ENCODE measurements at places on chromosomes 2 and 18.

DNA sequence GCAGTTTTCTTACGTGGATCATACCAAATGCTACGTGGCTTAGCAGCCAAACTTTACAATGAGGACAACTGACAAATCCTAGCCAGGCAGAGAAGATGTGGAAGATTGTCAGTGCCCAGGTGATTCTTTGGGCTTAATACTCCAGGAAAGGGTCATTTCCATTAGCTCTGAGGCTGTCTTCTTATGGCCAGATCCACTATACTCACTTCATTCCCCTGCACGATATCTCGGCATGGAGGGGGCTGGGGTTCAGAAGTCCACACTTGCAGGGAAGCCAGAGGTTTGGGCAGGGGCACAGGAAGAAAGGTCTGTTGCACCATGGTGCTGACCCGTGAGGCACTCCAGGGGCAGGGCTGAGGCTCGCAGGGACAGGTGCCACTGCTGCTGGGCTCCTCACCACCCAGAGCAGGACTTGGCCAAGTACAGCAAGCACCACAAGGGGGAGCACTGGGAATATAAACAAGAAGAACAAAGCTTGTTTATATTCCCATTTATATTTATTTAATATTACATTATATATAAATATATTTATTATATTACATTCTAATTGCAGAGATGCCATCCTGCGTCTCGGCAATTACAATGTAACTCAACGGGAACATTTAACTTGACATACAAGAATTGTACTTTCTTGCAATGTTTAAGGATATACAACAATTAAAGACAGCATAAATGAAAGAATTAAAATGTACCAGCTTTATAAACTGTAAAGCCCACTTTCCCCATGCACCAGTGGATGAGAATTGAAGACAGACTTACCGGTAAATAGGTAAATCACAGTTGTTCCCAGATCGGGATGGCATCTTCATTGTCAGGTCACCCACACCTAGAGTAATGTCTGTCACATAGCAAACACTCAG lies 27.2 kb downstream of the CLUL1 start:
- peak; percentile 66 for DNase-seq

DNA sequence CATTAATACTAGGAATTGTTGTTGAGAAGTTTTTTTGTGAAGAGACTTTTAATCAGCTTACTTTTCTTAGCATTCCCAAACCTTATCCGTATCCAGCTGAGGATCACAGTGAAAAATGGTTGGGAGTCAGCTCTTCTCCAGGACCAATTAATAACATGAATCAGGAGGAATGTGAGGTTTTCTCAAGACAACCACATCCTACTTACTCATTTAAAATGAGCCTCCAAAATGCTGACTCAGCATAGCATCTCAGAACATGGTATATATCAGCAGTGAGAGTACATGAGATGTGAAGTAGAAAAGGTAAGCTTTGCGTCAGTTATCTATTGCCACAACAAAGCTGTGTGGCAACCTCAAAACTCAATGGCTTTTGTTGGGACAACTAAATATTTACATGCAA lies 140.3 kb downstream of the NRP2 start:
- DNase-seq, result no peak

DNA sequence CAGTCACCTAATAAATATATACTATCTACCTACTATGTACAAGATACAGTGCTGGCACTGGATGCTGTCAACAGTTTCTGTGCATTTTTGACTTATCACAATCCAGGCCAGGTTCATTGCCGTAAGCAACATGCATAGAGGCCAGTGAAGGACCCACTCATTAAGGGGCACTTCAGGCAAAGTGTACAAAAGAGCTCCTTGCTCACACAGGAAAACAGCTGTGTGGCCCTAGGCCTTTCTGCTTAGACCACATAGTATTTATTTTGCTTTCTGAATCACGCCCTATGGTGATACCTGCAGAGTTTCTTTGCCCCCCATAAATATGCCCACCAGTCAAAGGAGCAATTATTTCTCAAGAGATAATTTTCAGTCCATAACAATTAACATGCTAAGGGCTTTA lies 39.6 kb upstream of the STAT4 start:
- DNase-seq, result no peak

- DNase-seq, result peak; percentile 63
These were observed 4.1 kb downstream of the CYTIP start for GRCh38 chr2:157439824-157440186.

DNA sequence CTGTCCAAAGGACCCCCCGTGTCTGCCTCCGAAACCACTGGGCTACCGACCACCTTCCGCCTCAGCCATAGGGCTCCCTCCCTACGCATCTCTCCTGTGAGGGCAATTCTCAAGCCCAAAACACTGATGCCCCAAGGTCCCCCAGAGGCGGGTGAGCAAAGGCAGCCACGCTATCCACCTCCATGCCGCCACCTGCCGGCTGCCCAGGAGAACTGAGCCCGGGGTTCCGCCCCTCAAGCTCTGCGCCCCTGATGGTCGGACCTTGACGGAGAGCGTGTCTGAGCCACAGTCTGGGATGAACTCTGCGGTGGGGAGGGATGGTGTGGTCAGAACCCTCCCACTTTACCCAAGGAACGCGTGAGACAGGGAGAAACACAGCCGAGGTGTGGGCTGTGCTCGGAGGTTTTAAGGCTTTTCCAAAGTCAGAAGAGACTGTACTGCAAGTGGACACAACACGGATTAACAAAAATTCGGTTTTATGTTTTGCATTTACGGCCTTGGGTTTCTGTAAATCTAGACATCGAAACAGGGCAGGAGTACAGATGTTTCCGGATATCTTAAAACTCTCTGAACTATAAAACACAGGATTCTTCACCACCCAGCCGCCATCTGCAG lies 114.1 kb downstream of the ZNF516 start:
- DNase-seq, result peak; percentile 8

GRCh38 chr2:120670371-120670770 lies 65.3 kb upstream of the GLI2 start:
- DNase-seq, result no peak

DNA sequence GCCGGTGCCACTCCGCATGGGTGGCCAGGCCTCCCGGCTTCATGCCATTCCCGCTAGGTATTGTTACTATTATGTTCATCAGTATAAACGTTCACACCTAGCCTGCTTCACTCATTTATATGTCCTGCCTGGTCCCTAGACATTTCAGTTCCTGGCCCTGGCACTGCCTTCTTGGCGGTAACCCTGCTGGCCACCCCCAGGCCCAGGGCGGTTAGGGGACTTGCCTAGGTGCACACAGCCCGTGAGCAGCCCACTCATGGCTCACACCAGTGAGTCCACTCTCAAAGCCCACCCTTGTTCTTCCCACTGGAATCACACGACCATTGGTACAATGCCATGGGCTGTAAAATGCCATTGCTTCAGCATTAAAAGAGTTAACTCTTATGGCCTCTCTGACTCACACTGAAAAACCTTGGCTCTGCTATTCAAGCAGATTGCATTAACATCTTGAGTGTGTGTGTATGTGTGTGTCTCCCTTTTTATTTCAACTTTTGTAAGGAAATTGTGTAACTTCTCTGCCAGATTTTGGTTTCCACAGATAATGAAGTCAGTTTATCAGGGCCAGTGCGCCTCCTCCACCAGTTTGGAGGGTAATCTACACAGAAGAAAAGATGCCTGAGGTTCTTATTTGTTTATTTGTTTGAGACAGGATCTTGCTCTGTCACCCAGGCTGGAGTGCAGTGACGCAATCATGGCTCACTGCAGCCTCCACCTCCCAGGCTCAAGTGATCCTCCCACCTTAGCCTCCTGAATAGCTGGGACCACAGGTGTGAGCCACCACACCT lies 74.2 kb downstream of the RAB31 start:
- DNase-seq, result no peak

GRCh38 chr18:53534695-53535094 lies 689.8 kb downstream of the MBD2 start:
- DNase-seq, result no peak

GRCh38 chr2:905091-905832 lies 45.4 kb upstream of the SNTG2 start:
- no peak for DNase-seq

- DNase-seq, result no peak
These were observed 89.8 kb downstream of the PRPF40A start for GRCh38 chr2:152627351-152627957.

DNA sequence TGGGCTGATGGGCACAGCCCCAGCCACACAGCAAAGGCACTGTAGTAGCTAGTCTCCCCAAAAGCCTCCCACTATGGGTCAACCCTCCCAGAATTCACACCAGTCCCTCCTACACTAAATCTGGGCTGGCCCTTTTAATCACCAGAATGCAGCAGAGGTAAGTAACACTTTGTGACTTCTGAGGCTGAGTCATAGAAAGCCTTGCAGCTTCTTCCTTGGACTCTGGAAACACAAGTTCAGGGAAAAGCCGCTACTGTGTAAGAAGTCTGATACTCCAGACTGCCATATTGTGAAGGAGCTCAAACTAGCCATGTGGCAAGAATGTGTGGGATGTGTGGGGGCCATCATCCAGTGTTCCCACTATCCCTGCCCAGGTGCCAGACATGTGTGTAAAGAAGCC lies 19.0 kb upstream of the SIX2 start:
- DNase-seq, result no peak

- DNase-seq, result no peak
These were observed 33.1 kb upstream of the HDAC4 start for GRCh38 chr2:239433777-239434403.

DNA sequence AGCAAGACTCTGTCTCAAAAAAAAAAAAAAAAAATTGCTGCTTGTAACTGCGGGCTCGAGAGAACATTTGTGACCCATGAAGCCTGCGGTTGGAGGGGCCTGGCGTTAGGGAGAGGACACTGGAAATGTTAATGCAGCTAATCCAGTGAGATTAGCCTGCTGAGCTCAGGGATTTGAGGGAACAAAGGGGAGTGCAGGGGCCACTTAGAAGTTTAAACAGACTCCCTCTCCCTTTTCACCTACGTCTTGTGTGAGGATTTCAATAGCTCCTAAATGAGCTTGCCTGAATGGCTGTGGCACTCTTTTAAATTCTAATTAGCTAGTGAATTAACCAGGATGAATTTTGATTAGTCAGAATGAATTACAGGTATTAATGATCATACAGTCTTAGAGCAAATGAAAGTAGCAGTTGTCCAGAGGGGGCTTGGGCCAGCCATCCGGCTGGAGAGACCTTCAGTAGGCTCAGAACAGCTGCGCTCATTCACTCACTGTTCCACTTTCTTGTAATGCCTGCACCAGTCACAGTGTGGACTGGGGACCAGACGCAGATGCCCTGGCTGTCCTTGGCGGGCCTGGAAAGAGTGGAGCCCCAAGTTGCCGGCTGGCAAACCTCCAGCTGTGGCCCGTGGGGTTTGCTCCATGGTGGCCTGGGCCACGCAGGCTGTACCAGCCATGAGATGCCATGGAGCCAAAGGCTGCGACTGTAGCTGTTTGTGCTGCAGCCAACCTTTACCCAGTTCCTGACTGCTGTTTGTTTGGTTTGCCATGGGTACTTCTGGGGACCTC lies 20.8 kb downstream of the LDLRAD4 start:
- DNase-seq, result no peak

GRCh38 chr2:19600506-19600905 lies 242.1 kb upstream of the OSR1 start:
- no peak for DNase-seq

- no peak for DNase-seq
These were observed 132.6 kb upstream of the CDCA7 start for GRCh38 chr2:173221937-173222594.

- DNase-seq, result no peak
These were observed 69.3 kb downstream of the CLIP4 start for GRCh38 chr2:29184531-29184930.

DNA sequence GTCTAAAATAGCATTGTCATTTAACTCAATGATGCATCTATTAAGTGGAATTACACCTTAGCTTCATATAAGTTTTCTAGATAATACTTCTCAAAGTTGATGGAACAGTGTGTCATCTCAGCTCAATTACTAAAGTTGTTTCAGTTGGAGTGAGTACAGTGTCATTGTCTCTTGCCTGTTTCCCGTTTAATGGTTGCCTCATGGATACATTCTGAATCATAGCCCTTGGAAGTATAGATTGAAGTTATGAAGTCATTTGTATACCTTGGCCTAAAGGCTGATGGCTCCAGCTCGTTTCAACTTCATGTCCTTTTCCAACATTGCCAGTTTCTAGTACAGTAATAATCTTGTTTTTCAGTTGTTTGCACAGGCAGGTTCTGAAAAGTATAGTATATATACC lies 130.5 kb upstream of the NOSTRIN start:
- no peak for DNase-seq

GRCh38 chr2:204250692-204251091 lies 294.6 kb upstream of the PARD3B start:
- no peak for DNase-seq

DNA sequence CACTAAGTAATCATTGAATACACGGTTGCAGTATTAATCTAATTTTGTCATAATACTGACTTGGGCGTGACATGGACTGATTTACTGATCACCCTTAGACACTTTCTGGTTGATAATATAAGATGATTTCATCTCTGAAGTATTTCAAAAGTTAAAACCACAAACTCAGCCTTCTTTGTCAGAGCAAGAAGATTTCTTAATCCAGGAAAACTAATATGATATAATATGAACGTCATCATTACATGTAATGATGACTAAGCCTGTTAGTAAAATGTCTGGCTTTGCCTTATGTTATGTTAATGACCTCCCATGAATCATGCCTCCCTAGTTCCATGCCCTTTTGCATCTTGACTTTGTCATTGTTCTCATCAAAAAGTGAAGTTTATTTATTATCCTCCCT lies 1325.0 kb upstream of the CDH2 start:
- no peak for DNase-seq

DNA sequence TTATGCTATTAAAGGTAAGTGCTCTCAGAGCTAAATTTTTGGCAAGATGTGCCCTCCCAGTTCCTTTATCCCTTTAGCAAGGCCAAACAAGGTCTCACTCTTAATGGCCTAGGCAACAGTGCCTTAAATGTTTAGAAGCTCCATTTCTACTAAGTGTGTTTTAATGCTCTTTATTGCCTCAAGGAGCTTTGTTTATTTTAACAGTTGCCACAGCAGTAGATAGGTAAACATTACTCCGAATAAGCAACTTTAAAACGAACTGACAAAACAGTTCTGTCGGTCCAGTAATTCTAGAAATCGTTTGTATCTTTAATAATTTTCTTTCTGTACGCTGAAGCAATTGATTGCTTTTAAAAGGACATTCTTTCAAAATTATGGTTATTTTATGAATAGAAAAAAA lies 74.5 kb downstream of the PIEZO2 start:
- no peak for DNase-seq

GRCh38 chr18:62506495-62507143 lies 16.2 kb upstream of the ZCCHC2 start:
- no peak for DNase-seq

GRCh38 chr2:171741189-171741588 lies 53.9 kb downstream of the DYNC1I2 start:
- DNase-seq, result peak; percentile 24

DNA sequence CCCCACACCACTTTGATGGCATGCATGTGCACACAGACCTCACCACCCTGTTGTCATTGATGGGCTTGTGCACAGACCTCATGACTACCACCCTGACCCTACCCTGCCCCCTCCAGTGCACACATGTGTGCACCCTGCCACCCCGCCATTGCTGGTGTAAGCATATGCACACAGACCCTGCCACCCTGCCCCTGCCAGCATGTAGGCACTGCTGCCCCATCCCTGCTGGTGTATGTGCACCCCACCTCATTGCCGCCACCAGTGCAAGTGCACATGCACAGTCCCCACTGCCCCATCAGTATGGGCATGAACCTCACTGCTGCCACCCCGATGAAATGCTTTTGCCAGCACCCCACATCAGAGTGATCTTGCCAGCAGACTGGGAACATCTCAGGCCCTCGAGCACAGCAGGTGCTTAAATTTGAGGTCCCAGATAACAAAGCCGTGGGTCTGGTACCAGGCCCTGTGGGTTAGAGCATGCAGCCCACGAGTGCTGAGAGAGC lies 169.4 kb downstream of the EHBP1 start:
- DNase-seq, result no peak

All from OCI-LY7 (cell line).